Activated CD4-positive, alpha-beta memory T cell treated with anti-CD3 and anti-CD28 coated beads for 36 hours (primary cell): ENCODE measurements at places on chromosomes 16 and 17. TPM values are rescaled to one million over a fixed set of nuclear protein-coding genes. Genes with fewer than 3 reads are reported as not detected.

The RCVRN gene
- total RNA-seq = not detected

The RHBDL3 gene
- total RNA-seq = not detected

The CDH13 gene
- not detected for total RNA-seq

The GAS2L2 gene
- not detected for total RNA-seq

The TBX6 gene
- 2.9 TPM for total RNA-seq

The TBC1D3G gene
- total RNA-seq = not detected

The TPSD1 gene
- total RNA-seq = not detected

The RBBP6 gene
- total RNA-seq = 76.1 TPM

The SYCE1L gene
- total RNA-seq = 3.9 TPM

The LRRC37A gene
- total RNA-seq = 2.0 TPM

The ACSM5 gene
- not detected for total RNA-seq

The HOXB1 gene
- not detected for total RNA-seq

The CD300LG gene
- not detected for total RNA-seq

The TEKT1 gene
- not detected for total RNA-seq

The TBC1D3H gene
- total RNA-seq = not detected

The UNC45B gene
- 0.07 TPM for total RNA-seq

GRCh38 chr17:46910179-46910927 lies 12.6 kb upstream of the GOSR2 start:
- no peaks in the 10 kb centered on the region for H3K4me1 ChIP-seq
- H3K36me3 ChIP-seq = no peaks in the 10 kb centered on the region
- peaks cover 9% of the 10 kb centered on the region for H3K27me3 ChIP-seq
- no peak for DNase-seq
- H3K27ac ChIP-seq = no peak overlapping the region

- DNase-seq = no peak
- H3K27ac ChIP-seq = no peak overlapping the region
- peaks cover 10% of the 10 kb centered on the region for H3K36me3 ChIP-seq
- no peaks in the 10 kb centered on the region for H3K27me3 ChIP-seq
- peaks cover 4% of the 10 kb centered on the region for H3K4me1 ChIP-seq
Measured at GRCh38 chr16:50440531-50440930, 71.7 kb upstream of the BRD7 start.

DNA sequence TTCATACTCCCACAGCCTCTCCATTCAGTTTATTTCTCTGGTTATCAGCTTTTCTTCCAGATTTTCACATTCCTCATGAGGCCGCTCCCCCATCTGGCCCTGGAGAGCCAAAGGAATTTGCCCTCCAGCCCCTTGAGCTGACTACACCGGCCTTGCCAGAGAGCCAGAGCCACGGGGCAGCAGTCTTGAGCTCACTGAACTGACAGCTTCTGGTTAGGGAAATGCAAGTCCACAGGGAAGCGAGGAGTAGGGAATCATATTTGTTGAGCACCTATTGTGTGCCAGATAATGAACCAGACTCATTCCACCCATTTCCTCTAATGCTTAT lies 102.4 kb downstream of the ABCC12 start:
- H3K4me1 ChIP-seq = no peaks in the 10 kb centered on the region
- H3K27me3 ChIP-seq = peaks cover 21% of the 10 kb centered on the region
- no peaks in the 10 kb centered on the region for H3K36me3 ChIP-seq
- no peak overlapping the region for H3K4me3 ChIP-seq
- DNase-seq = no peak

DNA sequence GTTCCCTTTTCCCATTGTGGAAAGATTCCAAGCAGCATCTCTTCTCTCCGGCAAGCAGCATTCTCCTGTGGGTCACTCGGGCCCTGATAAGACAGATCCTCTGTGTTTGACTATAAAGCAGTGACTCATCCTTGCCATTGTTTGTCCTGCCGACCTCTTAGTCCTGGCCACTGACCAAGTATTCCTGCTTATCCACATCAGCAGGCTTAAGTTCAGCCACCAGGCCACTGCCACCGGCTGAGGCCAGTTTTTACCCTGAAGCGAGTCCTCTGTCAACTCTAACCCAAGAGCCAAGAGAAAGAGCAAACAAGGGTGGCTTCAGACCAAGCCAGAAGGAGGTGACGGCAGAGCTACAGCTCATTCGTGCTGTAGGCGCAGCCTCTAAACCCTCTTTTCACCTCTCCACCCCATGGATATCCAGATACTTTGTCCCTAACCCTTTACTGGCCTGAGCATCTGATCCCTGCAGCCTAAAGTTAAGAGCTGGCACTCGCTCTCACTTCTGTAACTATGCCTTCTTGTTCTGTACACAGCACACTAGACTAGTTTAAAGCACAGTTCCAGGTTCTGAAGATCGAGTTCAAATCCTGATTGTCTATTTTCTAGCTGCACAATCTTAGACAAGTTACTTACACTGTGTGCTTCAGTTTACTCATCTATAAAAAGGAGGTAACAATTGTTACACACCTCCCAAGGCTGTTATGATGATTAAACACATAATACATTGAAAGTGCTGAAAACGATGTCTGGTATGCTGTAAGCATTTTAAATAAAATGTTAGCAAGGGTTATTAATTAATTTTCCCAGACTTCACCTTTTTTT lies 31.0 kb downstream of the SOX9 start:
- no peaks in the 10 kb centered on the region for H3K36me3 ChIP-seq
- no peak for DNase-seq
- H3K27ac ChIP-seq = no peak overlapping the region
- no peak overlapping the region for H3K4me3 ChIP-seq
- peaks cover 5% of the 10 kb centered on the region for H3K27me3 ChIP-seq

GRCh38 chr17:42387661-42388380 lies 421 bp downstream of the STAT3 start:
- DNase-seq = peak; percentile 57
- peak overlapping the region; percentile 99 for H3K27ac ChIP-seq
- H3K27me3 ChIP-seq = no peaks in the 10 kb centered on the region

GRCh38 chr16:67192781-67193361 lies 916 bp downstream of the E2F4 start:
- peaks cover 39% of the 10 kb centered on the region for H3K4me1 ChIP-seq
- peak; percentile 45 for DNase-seq
- peaks cover 24% of the 10 kb centered on the region for H3K36me3 ChIP-seq
- peak overlapping the region; percentile 86 for H3K27ac ChIP-seq

- no peak overlapping the region for H3K4me3 ChIP-seq
- no peaks in the 10 kb centered on the region for H3K27me3 ChIP-seq
- no peaks in the 10 kb centered on the region for H3K36me3 ChIP-seq
- peaks cover 27% of the 10 kb centered on the region for H3K4me1 ChIP-seq
- H3K27ac ChIP-seq = no peak overlapping the region
Measured at GRCh38 chr16:49459953-49460735, 86.5 kb downstream of the C16orf78 start.

GRCh38 chr17:12599186-12599920 lies 66.3 kb upstream of the MYOCD start:
- no peaks in the 10 kb centered on the region for H3K4me1 ChIP-seq
- H3K36me3 ChIP-seq = no peaks in the 10 kb centered on the region
- no peak overlapping the region for H3K4me3 ChIP-seq
- no peaks in the 10 kb centered on the region for H3K27me3 ChIP-seq

- no peaks in the 10 kb centered on the region for H3K4me1 ChIP-seq
- H3K27me3 ChIP-seq = no peaks in the 10 kb centered on the region
Measured at GRCh38 chr16:6309271-6309670, 1023.4 kb upstream of the RBFOX1 start.

GRCh38 chr16:51994597-51994996 lies 552.3 kb downstream of the TOX3 start:
- DNase-seq = no peak
- H3K27ac ChIP-seq = no peak overlapping the region
- H3K4me1 ChIP-seq = no peaks in the 10 kb centered on the region
- no peaks in the 10 kb centered on the region for H3K27me3 ChIP-seq
- no peaks in the 10 kb centered on the region for H3K36me3 ChIP-seq

DNA sequence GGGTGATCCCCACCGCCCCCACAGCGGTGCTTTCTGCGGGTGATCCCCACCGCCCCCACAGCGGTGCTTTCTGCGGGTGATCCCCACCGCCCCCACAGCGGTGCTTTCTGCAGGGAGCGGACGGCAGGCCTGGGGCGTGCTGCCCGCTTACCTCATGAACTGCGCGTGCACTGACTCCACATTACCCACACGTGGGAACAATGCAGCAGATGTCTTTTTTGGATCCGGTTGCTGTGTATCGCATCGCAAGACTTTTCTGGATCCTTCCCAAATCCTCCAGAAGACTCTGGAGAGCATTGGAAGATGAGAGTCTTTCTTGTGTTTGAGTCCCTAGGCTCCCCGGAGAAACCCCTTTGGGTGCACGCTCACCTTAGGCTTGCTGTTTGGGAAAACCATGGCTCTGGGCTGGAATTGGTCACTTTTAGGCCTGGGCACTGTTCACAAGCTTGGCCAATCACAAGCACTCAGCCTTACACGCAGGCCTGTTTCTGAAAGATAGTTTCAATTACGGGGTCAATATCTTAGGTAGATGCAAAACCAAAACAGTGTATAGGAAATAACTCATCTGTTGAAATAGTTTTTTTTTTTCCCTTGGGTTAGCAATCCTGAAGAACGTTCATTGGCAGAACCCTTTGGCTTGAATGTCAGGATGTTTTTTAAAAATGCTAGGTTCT lies 201.8 kb downstream of the RPTOR start:
- peaks cover 2% of the 10 kb centered on the region for H3K36me3 ChIP-seq
- no peaks in the 10 kb centered on the region for H3K27me3 ChIP-seq
- H3K27ac ChIP-seq = peak overlapping the region; percentile 42
- peak; percentile 36 for DNase-seq

DNA sequence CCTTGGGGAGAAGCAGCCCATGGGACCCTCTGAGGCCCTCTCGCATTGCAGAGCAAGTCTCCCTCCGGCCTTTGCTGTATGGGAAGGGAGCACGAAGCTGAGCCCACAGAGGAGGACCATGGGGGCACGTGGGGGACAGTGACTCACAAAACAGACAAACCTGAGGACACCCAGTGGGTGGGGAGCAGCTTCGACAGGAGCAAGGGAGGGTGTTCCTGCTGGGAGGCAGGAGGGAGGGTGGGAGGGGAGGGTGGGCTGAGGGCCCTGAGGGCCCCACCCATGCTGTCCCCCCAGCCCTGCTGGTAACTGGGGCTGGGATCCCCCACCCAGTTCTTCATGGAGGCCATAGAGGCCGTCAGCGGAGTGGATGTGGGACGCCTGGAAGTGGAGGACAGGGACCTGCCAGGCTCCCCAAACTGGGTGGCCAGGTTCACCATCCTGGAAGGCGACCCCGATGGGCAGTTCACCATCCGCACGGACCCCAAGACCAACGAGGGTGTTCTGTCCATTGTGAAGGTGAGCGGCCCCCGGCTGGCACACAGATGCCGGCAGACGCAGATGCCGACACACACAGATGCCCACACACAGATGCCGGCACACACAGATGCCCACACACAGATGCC lies 12.5 kb downstream of the SLC22A31 start:
- H3K27ac ChIP-seq = no peak overlapping the region
- H3K4me1 ChIP-seq = no peaks in the 10 kb centered on the region
- DNase-seq = no peak
- no peak overlapping the region for H3K4me3 ChIP-seq
- H3K27me3 ChIP-seq = no peaks in the 10 kb centered on the region

DNA sequence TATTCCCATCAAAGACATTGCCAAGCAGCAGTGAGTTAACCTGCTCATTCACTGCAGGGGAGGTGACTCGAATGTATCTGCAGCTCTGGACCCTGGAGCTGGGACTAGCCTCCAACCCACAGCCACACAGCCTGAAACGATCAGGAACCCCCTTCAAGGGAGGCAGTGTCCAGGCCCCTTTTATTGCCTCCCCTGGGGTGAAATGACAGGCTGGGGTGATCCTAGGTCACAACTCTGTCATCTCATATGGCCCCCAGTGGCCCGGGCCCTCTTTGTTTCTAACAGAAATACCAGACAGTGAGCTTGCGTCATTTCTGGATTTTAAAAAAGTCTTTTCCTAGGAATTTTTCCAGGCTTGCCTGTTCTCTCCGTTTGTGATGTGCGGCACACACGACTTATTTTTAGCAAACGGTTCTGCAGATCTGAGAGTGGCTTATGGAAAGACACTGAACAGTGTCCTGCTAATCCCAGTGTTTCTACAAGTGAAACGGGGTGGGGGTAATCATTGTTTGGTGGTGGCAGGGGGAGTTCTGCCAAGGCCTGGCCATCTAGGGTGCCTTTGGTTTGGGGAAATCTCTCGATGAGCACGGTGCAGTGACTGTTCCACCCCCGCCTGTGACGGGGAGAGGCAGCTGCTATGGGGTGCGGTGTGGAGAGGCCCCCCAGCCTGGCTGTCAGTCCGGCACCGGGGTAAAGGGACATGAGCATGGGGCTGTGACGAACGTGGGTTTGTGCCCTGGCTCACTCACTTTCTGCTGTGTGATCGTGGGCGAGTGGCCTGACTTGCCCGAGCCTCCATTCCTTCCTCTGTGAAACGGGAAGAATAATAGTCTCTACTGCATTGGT lies 27.2 kb downstream of the NAGPA start:
- DNase-seq = no peak
- no peaks in the 10 kb centered on the region for H3K36me3 ChIP-seq
- H3K27ac ChIP-seq = no peak overlapping the region
- no peak overlapping the region for H3K4me3 ChIP-seq
- peaks cover 10% of the 10 kb centered on the region for H3K27me3 ChIP-seq

GRCh38 chr17:73647301-73647695 lies 3.1 kb upstream of the SDK2 start:
- H3K27ac ChIP-seq = no peak overlapping the region
- no peak for DNase-seq
- H3K36me3 ChIP-seq = no peaks in the 10 kb centered on the region
- peaks cover 7% of the 10 kb centered on the region for H3K4me1 ChIP-seq

- no peak overlapping the region for H3K27ac ChIP-seq
- H3K4me3 ChIP-seq = no peak overlapping the region
- peaks cover 10% of the 10 kb centered on the region for H3K4me1 ChIP-seq
- no peaks in the 10 kb centered on the region for H3K27me3 ChIP-seq
- no peaks in the 10 kb centered on the region for H3K36me3 ChIP-seq
- DNase-seq = no peak
Measured at GRCh38 chr16:81645266-81645694, 133.8 kb upstream of the PLCG2 start.

- H3K4me3 ChIP-seq = no peak overlapping the region
- no peaks in the 10 kb centered on the region for H3K27me3 ChIP-seq
- no peak for DNase-seq
- no peaks in the 10 kb centered on the region for H3K36me3 ChIP-seq
- H3K4me1 ChIP-seq = no peaks in the 10 kb centered on the region
- H3K27ac ChIP-seq = no peak overlapping the region
Measured at GRCh38 chr17:70629902-70630301, 460.6 kb downstream of the KCNJ2 start.

GRCh38 chr16:81553814-81554675 lies 109.4 kb downstream of the CMIP start:
- H3K4me1 ChIP-seq = peaks cover 51% of the 10 kb centered on the region
- H3K27ac ChIP-seq = no peak overlapping the region
- peaks cover 3% of the 10 kb centered on the region for H3K36me3 ChIP-seq
- no peaks in the 10 kb centered on the region for H3K27me3 ChIP-seq
- no peak overlapping the region for H3K4me3 ChIP-seq

GRCh38 chr16:57096192-57096591 lies 3.8 kb downstream of the CPNE2 start:
- no peak for DNase-seq
- H3K4me3 ChIP-seq = no peak overlapping the region
- no peak overlapping the region for H3K27ac ChIP-seq
- H3K4me1 ChIP-seq = peaks cover 17% of the 10 kb centered on the region

DNA sequence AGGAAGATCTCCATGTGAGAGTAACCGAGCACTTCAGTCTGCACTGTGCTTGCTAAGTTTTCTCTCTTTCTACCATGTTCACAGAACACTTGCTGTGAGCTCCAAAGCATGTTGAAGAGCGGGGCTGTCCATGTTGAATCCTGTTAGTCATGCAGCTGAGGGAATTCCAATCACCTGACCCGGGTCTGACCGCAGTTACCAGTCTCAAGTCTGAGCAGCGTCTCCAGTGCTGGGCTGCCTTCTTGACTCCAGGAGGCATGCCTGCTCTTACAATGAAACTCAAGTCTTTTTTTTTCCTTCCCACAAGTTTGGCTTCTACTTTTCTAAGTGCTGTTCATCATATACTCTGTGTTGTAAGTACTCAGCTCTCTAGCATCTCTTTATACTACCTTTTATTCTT lies 44.3 kb downstream of the HOXB1 start:
- no peaks in the 10 kb centered on the region for H3K36me3 ChIP-seq
- peaks cover 26% of the 10 kb centered on the region for H3K4me1 ChIP-seq
- DNase-seq = no peak
- H3K27me3 ChIP-seq = peaks cover 6% of the 10 kb centered on the region
- H3K27ac ChIP-seq = no peak overlapping the region
